ENCODE measurements at places on chromosomes 7 and 10.

DNA sequence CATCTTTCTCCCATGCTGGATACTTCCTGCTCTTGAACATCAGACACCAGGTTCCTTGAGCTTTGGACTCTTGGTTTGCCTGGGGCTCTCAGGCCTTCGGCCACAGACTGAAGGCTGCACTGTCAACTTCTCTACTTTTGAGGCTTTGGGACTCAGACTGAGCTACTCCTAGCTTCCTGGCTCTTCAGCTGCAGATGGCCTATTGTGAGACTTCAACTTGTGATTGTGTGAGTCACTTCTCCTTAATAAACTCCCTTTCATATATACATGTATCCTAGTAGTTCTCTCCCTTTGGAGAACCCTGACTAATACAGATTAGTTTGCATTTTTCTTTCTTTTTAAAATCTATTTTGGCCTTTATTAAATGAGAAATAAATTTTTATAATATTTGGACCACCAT, 276.2 kb upstream of the SEMA3C start:
- peak; percentile 26 for DNase-seq

DNA sequence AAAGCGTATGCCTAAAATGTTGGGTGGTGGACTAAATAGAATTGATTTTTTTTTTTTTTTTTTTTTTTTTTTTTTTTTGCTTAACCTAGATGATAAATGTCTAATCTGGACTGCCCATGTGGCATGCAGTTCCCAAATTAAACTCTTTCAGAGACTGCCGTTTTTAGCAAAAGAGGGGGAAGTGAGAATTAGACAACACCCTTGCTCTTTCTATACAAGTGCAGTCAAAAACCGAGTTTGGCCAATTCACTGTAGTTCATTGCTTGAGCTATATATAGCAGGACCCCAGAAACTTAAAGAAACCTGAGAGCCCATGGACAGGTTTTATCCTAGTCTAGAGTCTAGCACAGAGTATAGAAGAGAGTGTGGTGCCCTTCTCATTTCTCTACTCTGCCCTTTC, 141.9 kb downstream of the GRM3 start:
- DNase-seq: no peak

DNA sequence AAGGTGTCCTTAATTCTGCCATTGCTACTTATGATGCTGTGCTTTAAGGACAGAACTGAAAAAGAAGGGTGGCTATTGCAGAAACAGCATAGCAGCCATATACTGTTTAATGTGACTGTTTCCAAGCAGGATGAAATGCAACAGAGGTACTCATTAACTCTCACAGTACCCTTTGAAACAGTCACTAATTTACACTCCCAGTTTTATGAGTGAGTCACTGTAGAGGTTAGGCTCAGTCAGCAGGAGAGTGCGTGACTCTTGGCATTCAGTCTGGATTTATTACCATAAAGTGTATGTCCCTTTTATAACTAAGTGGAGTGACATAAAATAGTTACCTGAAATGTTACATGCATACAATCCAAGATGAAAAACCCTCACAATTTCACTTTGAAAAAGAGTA, 27.7 kb downstream of the ALDH18A1 start:
- peak; percentile 21 for DNase-seq

- no peak for DNase-seq
Observed at GRCh38 chr7:29243910-29244655, 49.5 kb downstream of the CHN2 start.

GRCh38 chr7:105691680-105692564, 110.6 kb upstream of the EFCAB10 start:
- peak; percentile 88 for DNase-seq

DNA sequence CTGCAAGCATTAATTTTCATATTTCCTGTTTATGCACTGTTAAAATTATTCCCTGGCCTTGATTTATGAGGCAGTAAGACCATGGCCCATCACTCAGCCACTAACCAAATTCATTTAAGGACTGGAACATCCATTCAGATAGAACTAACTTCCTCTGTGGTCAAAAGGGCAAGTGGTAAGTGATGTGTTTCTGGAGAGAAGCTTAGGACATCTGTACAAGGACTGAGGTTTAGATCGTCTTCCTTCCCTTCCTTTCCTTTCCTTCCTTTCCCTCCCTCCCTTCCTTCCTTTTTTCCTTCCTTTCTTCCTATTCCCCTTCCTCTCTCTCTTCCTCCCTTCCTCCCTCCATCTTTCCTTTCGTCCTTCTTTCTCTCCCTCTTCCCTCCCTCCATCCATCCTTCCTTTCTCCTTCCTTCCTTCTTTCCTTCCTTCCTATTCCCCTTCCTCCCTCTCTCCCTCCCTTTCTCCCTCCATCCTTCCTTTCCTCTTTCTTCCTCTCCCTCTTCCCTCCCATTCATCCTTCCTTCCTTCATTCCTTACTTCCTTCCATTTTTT, 1019.4 kb downstream of the TYW1 start:
- no peak for DNase-seq

DNA sequence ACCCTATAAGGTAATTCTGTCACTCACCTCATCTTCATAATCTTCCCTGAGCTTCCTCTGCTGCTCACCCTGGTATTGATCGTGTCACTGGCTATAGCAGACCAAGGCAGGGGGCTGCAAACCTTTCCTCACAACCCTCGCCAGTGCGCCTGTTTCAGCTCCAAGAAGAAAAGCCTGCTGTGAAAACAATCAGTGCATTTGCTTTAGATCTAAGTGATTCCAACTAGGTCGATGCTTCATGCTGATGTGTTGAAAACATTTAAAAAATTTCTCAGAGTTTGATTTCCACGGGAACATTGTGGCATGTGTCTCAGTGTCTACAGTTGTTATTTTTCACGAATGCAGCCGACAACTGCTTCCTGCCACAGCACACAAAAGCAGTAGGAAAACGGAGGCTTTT, 27.3 kb downstream of the POU6F2 start:
- no peak for DNase-seq

GRCh38 chr10:43137717-43138020, 576 bp upstream of the CSGALNACT2 start:
- DNase-seq: peak; percentile 45

Data from fibroblast of mammary gland (primary cell).